ENCODE measurements at places on chromosomes 12 and 14.
A peak's percentile ranks its signal among the peaks of the same experiment; 100 is the strongest.

DNA sequence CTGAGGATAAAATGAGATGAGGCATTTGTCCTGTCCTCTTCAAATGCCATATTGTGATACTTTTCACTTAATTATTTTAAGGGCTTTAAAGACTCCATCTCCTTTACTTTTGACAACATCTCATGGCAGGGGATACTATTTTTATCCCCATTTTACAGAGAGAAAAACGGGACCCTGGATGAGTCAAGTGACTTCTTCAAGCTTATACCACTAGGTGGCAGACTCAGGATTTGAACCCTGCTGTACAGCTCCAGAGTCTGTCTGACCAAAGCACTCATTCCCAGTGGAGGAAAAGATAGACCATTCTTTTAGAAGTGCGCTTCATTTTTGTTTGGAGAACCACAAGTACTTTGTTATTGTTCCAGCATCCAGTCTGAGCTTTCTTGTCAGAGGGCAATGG, 1.7 kb upstream of the SMOC1 start:
- no peak for DNase-seq

DNA sequence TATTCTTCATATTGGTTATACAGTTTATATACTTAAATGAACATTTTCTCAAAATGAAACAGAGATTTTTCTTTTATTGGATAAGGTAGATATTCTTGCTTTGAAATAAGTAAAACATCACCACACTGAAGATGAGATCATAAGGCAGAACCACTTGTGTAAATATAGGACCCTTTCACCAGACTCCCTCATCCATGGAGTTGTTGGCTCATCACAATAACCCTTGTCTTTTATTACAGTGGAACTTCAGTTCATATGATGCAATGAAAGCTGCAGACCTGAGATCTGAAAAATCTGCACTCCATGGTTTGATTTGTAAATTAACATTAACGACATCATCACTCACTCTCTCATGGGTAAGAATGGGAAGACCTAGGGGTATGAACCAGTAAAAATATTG, 51.9 kb upstream of the DBX2 start:
- no peak for DNase-seq

GRCh38 chr12:124563401-124563800, 4.0 kb downstream of the NCOR2 start:
- no peak for DNase-seq

GRCh38 chr12:115542656-115543055, 734.8 kb downstream of the MED13L start:
- DNase-seq = no peak

DNA sequence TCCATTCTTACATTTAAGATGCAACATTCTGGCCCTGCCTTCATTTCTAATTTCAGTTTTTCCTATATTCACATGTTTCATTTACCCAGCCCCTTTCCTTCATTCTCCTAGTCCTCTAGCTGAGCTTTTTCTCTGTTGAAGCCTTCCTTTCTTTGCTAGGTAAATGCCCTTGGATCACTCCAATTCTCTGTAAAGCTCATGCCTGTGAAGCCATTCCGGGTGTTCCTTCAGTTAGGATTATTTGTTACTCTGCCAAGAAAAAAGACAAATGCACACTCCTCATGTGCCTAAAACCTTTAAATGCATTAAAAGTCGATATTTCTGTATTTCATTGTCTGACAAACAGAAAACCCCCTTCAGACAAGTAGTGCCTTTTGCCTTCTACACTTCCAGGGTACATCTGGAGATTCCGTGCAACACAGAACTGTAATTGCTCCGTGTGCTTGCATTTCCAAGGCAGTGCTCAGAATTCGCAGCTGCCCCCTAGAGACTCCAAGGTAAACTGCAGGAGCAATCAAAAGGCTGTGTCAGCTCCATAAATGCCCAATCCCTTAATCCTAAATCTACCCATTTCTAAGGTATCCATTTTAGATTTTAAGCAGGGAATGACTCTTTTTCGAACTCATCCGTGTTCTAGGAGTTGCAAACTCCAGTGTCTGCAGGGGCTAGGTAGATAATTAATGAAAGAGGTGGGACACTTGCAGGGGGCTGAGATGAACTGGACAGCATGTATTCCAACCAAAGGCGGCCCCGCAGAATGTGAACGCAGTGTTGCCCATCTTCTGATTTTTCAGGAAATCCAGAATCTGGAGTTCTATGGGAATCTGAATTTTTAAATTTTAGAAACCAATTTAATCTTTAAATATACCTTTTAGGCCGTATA, 320.2 kb downstream of the GRIN2B start:
- DNase-seq = peak; percentile 54

- DNase-seq = peak; percentile 76
Observed at GRCh38 chr12:71214511-71215285, 56.9 kb upstream of the TSPAN8 start.

DNA sequence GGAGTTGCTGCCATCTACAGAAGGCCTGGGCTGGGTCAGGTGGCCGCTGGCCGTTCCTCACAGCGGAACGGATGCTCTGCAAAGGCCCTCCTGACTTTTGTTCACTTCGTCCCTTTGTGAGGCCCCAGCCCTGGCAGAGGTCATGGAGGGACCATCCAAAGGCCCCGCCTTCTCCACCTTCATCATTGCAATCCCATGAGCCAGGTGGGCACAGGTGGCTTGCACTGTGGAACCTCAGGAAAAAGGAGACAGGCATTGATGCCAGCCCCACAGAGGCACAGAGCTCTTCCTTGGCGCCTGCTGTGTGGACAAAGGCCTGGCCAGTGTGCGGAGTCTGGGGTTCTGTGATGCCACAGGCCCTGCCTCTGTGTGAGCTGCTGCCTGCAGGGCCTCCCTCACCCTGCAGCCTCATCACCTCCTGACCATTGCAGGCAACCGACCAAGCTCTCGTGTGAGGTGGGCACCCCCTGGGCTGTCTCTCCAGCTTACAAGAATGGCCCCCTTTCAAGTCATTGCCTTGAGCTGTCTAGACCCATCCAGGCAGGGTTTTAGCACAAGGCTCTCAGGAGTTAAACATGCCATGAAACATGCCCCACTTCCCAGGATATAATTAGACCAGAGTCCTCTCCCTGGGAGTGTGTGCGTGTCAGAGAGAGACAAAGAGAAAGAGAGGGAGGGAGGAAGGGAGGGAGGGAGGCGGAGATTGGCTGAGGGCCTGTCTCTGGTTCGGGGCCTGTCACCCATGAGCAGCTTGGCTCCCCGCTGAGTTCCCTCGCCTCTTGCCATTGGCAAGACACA, 19.3 kb downstream of the NFKBIA start:
- peak; percentile 98 for DNase-seq

DNA sequence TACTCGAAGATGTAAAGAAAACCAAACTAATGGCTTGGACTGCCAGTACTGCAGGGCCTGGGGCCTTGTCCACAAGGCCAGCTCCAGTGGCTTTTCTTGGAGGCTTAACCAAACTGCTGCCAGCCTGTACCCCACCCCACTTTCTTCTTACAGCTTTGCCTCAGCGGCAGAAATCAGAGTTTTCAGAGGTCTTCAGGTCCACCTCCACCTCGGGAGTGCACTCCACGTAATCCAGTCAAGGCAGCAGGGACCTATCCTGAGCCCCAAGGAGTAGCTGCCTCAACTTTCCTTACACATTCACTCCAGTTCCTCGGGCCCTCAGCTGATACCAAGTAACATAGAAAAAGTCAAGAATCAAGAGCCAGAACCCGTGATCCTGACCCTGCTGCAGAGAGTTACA, 19.6 kb downstream of the PRMT8 start:
- no peak for DNase-seq

DNA sequence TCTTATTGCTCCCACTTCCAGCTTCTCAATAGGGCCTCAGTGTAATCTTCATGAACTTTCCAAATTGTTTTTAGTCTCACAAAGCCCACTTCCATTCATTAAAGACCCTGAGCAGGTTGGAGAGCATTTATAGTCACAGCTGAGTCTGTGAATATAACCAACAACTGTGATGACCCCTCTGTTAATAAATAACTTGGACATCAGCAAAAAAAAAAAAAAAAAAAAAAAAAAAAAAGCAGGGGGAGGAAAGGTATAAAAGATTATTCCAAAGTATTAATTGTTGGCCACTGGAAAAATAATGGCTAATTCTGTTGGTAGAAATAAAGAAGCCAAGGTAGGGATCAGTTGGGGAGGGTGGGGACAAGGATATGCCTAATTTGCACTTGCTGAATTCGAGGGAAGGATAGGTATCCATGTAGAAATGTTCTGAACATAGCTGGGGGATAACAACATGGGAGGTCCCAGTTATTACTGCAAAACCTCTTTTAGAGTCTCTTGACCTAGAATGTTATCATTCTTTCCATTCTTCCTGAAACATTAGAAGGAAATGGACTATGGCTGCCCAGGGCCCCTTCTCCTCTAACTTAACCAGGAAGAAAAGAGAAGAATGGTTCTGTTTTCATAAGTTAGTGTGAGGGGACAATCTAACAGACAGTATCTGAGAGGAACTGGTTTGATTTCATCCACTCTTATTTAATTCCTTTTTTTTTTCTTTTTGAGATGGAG, 56.5 kb downstream of the SAMD4A start:
- peak; percentile 38 for DNase-seq

GRCh38 chr12:3285570-3285969, 205.4 kb upstream of the PRMT8 start:
- DNase-seq = no peak

DNA sequence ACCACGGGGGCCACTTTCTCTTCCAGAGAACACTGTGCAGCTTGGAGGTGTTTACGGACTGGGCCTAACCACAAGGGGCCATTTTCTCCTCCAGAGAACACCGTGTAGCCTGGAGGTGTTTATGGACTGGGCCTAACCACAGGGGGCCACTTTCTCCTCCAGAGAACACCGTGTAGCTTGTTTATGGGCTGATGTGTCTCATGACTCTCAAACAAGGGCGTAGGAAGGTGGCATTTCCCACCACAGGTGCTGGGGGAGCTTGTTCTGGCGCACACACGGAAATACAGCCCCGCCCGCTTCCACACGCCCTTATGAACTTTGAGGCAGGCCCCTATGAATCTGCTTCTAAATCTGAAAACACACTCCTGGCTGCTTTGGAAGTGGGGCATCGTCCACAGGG, 174.6 kb upstream of the SFSWAP start:
- DNase-seq = no peak

GRCh38 chr12:45671254-45671653, 58.3 kb upstream of the ARID2 start:
- DNase-seq = peak; percentile 62

- DNase-seq = no peak
Observed at GRCh38 chr12:100842156-100842555, 47.6 kb downstream of the ANO4 start.

DNA sequence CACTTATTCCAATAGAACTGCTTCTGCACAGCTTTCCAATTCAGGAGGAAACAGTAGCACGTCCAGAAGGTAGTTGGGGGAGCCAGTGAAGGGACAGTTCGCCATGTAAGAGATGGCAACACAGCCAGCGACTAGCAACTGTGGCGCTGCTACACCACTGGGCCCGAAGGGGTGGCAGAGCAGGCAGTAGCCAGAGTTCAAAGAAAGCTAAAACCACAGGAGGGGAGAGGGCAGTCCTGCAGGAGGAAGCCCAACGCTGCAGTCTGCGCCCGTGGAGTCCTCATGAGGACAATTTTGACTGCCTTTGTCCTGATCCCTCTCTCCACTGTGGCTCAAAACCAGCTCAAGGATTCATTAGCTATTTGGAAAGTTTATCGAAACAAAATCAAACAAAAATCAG, 591.2 kb downstream of the VRK1 start:
- DNase-seq = no peak

DNA sequence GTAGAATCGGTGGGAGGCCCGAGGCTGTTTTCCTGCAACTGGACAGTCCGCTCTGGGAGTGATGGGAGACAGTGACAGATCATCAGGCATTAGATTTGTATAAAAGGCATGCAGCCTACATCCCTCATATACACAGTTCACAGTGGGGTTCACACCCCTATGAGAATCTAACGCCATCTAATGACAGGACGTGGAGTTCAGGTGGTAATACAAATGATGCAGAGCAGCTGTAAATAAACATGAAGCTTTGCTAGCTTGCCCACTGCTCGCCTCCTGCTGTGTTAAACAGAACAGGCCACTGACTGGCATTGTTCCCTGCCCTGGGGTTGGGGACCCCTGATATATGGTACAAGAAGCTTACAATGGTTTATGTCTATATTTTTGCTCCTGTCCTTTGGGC, 179.0 kb downstream of the LRFN5 start:
- DNase-seq = no peak

GRCh38 chr14:22448035-22448904, 140.8 kb downstream of the DAD1 start:
- DNase-seq = no peak

DNA sequence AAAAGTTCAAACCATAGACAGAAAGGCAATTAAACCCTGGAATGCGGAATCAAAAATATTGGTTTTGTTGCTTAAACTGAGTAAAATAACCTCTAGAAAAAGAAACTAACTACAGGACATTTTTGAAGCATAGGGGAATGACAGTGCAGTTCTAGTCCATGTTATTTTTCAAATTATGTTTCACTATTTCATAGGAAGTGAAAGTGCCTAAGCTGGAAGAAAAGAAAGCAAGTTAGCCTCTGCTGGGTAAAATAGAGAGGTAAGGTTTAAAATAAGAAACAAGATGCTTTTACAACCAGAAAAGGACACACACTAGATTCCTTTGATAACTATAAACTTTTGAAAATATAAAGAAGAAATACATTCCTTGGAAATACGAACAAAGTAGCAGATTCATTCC, 1.1 kb downstream of the CLECL1 start:
- no peak for DNase-seq

DNA sequence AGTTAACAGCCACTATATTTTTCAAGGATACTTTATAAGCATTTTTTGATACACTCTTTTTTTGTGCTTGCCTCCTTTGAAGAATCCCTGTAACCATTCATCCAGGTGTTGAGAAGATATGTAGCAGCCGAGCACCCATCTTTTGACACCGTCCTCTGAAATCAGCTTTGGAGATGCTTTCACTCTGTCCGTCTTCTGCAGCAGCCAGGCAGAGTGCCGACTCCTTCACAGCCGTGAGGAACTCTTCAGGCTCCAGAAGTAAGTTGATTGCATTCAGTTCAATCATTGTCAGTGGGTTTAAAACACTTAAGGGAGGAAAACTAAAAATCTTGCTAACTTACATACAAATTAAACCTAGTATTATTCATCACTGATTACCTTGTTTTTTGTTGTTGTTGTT, 160.1 kb downstream of the LRFN5 start:
- no peak for DNase-seq

DNA sequence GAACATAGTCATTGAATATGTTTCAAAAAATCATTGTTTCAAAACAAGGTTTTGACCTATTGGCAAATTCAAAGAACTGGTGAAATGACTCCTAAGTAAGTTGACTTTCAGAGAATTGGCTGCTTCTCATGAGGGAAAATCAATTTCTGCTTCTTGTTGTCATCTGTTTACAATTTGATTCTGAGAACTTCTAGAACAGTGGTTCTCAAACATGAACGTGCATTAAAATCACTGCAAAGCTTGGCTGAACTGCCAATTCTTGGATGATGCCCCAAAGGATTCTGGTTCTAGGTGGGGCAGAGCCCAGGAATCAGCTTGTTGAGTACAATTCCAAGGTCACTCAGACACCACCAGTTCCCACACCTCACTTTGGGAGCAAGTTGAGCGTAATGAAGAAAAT, 83.9 kb downstream of the ZFP36L1 start:
- DNase-seq = no peak

DNA sequence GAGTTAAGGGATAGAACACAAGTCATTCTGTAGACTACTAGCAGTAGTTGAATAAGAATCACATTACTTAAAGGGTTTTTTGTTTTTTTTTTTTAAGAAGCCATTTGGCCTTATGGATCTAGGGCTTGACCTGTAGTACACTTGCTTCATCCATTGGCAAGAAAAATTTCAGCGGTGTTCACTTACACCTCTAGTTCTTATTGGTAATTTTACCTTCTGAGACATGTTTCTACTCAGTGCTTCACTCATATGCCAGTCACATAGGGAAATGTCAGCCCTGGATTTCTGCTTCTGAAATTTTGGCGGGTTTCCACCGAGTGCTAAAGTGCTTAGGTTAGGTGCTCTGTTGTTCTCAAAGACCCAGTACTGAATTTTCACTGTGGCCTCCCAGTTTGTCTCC, 72.9 kb downstream of the FRMD6 start:
- DNase-seq = no peak
